Activated CD4-positive, CD25-positive, alpha-beta regulatory T cell (primary cell): ENCODE measurements at places on chromosomes 4 and X.

DNA sequence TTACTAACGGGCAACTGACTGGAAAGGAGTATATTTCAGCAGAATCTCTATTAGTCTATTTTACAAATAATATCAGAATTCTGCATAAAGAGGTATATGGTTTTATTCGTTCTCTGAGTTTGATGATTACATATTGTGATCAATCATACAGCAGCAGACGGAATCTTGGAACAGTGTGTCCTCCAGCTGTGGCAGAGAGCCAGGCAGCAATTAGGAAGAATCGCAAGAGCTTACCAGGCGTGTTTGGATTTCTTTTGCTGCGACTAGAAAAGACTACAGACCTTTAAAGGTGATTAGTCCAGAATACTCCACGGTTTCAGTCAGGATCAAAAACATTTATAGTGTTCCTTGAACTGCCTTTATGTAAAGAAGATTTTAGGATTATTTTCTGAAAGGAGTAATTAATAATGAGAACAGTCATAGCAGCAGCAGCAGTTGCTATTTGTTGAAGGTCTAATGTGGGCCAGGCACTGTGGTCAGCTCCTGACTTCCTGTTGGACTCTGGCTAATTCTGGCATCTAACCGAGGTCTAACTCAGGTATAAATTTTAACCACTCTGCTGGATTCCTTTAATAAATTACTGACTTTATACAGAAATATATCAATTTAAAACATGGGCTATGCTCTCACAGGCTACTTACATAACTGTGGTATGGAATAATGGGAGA, 225.3 kb upstream of the CXorf66 start:
- no peak for DNase-seq

DNA sequence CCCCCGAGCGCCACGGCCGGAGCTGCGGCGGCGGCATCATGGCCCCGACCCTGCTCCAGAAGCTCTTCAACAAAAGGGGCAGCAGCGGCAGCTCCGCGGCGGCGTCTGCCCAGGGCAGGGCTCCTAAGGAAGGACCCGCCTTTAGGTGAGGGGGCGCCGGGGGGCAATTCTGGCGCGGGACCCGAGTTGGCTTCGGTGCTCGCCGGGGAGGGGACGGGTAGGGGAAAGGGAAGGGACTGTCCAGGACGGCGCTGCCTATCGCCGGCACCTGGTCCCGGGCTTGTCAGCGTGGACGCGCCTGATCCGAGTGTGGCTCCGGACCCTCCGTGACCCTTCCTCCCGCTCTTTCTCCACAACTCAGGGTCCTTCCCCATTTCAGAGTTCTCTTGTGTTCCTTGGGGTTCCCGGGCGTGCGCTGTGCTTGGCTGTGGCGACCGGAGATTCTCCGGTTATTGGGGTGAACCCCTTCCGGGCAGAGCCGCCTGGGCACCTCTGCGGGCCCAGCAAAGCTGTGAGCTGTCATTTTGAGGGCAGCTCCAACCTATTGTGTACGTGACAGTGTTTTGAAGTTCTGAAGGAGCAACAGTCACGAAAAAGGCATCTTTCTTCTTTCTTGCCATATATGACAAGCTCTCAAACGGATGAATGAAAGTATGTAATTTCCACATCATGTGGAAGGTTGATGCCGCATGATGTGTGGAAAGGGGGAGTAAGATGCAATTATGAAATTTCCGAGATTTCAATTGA, 522 bp downstream of the FNIP2 start:
- DNase-seq: peak; percentile 25

DNA sequence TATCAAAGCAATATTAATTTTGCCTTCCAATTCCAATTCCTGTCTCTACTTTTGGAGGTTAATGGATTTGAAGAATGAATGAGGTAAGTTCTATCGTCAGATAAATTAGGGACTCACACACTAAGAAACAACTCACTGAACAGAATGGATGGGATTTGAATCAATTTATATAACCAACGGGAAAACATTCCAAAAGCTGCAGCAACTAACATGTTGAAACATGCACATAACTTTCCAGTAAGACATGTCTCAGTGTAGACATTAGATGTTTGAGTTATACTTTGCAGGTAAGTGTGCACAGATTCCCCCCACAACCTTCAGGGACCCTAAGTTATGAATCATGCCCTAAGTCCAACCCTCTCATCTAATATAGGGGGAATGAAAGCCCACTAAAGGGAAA, 34.3 kb downstream of the TFDP3 start:
- no peak for DNase-seq

GRCh38 chr4:155903453-155903852, at the start of gene TDO2:
TSS of gene TDO2 (plus strand) at chr4:155903696. CDS start at chr4:155903759, 63 bp downstream.
- DNase-seq: no peak

DNA sequence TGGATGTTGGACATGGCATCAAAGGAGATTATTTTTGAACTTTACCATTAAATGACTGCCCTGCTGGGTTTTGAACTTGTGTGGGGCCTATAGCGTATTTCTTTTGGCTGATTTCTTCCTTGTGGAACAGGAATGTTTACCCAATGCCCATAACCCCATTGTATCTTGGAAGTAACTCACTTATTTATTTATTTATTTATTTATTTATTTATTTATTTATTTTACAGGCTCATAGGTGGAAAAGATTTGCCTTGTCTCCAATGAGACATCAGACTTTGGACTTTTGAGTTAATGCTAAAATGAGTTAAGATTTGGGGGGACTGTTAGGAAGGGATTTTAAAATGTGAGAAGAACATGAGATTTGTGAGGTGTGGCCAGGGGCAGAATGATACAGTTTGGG, 273.1 kb downstream of the SLITRK2 start:
- DNase-seq: no peak

DNA sequence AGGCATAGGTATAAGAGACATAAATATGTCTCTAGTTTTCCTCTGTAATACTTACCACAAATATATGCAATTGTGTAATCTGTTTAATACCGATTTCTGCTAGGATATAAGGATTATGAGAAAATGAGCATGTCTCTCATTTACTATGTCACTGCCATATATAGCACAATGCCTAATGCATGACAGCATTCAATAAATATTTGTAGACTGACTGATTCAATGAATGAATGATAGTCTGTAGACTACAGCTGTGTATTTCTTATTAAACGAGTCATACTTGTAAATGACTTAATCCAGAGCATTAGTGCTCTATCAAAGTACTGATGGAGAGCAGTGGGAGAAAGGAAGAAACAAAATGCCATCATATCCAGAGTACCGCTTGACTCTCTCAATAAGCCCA, 175.6 kb downstream of the PPP3CA start:
- DNase-seq: no peak

DNA sequence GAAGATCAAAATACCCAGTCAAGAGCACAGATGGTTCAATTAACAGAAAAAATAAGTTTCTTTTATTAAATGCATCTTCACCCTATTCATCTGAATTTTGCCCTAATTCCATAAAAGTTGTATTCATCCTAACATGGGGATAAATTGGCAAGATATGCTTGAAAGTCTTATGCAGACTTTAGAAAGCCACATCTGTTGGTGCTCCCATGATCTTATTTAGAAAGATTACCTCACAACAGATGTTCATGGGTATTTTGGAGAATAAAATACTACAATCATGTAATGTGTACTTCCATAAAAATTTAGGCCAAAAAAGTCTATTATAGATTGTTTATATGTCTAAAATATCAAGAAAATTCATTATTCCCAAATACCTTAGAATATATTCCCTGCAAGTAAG, 510.3 kb downstream of the TECRL start:
- no peak for DNase-seq

GRCh38 chr4:25901030-25901430, 13.0 kb upstream of the SMIM20 start:
- no peak for DNase-seq

- no peak for DNase-seq
Observed at GRCh38 chr4:37588150-37588549, 98.0 kb downstream of the RELL1 start.
